ENCODE measurements at places on chromosomes 4 and X.

GRCh38 chr4:175954685-175955084, 111.0 kb upstream of the WDR17 start:
- no peak for DNase-seq

DNA sequence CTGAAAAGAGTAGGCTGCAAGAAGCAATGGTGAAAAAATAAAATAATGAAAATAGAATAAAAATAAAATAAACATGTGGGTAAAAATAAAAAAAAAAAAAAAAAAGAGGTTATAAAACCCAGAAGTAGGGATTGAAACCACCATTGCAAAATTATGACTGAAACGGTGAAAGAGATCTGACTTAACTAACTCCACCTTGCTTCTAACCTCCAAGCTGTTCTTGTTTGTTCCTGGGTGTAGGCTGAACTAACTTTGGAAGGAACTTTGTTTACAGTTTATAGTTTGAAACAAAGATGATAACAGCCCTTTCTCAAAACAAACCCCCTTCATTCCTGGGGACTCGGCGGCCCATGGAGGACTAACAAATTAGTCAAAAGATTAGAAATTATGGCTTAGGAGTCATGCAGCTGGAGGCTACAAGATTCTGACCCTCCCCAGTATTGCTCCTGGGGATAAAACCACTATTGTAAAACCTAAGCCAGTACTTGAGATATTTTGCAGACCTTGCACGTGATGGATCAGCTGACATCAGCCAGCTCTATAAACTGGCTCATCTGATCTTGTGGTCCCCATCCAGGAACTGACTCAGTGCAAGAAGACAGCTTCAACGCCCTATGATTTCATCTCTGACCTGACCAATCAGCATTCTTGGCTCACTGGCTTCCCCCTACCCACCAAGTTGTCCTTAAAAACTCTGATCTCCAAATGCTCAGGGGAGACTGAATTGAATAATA, 30.4 kb downstream of the DDX60L start:
- DNase-seq: no peak

- DNase-seq: no peak
Observed at GRCh38 chrX:2360731-2361130, 140.0 kb downstream of the DHRSX start.

DNA sequence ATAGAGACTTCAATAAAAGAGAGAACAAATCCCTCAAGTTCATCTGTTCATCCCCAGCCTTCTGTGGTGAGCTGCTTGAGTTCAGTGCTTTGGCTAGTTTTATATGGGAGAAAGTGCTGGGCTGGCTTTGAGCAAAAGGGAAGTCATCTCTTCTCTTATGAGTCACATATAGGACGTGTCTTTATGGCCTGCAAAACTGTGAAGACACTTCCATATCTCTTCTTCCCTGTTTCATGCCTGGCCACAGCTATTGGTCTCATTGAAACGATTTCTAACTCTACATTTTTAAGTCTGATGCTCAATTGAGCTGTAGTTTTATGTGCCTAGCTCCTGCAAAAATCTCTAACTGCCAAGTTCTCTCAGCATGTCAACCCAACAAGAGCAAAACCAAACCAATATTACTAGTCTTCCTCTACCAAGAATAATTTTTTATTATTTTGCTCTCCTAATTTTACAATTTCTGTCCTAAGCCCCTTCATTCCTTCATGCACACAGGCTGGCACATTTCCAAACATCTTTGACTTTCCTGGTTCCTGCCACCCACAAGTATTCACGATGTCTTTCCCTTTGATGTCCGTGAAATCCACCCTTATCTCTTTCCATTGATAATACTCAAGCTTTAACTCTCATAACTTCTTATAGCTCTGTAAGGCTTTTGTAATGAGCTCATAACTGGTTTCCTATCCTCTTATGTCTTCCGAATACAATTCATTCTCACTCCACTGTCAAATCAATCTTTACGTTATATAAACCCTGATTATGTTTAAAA, 165.3 kb downstream of the BTC start:
- no peak for DNase-seq

GRCh38 chr4:145934434-145935047, 4.1 kb downstream of the ZNF827 start:
- DNase-seq: no peak

DNA sequence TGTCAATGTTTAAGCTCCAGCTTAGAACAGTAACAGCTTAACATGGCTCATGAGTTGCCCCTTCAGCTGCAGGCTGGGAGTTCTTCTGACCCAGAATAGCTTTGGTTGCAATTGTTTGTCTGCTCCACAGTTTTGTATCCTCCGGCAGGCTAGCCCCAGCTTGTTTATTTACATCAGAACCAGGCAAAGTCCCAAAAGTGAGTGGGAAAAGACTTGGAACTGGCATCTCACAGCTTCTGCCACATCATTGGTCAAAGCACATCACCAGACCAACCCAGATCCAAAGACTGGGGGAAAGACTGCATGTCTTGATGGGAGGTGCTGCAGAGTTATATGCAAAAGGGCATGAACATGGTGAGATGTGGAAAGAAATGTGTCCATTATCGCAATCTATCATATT, 231.2 kb upstream of the CPEB2 start:
- no peak for DNase-seq

- DNase-seq: no peak
Observed at GRCh38 chrX:150844016-150844415, 54.5 kb downstream of the CD99L2 start.

DNA sequence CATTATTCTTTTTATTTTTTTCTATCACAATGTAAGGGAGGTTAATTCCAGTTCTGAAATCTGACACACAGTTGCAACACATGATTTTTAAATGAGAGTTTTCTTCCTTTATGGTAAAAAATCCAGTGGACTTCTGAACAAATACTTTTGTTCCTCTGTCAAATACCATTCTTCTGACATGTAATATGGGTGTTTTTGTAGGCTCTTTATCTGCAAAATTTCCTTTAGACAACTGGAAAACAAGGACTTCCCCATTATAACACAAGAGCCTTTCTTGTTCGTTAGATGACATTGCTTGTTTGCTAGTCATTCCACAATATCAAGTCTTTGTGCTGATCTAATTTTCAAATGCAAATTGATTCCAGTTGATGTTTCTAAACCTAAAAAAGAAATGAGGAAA, 7.7 kb downstream of the FANCB start:
- DNase-seq: no peak

GRCh38 chr4:85243857-85244256, 231.1 kb upstream of the ARHGAP24 start:
- no peak for DNase-seq

DNA sequence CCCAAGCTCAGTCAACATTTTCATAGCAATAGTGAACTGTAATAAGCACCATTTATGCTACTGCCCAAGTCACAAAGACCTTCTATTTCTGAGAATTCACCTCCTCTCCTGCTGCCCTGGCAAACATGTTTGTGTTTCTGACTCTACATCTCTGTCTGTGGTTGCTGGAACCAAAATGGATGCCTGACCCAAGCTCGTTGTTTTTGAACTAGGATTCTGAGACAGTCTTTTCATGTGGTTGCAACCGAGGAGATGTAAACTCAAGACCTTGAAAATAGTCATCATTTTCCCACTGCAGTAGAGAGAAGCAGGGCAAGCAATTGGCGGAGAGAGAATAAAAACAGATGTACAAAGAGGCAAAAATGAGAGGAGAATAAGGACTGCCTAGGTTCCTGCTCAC, 160.2 kb downstream of the RAB28 start:
- no peak for DNase-seq

DNA sequence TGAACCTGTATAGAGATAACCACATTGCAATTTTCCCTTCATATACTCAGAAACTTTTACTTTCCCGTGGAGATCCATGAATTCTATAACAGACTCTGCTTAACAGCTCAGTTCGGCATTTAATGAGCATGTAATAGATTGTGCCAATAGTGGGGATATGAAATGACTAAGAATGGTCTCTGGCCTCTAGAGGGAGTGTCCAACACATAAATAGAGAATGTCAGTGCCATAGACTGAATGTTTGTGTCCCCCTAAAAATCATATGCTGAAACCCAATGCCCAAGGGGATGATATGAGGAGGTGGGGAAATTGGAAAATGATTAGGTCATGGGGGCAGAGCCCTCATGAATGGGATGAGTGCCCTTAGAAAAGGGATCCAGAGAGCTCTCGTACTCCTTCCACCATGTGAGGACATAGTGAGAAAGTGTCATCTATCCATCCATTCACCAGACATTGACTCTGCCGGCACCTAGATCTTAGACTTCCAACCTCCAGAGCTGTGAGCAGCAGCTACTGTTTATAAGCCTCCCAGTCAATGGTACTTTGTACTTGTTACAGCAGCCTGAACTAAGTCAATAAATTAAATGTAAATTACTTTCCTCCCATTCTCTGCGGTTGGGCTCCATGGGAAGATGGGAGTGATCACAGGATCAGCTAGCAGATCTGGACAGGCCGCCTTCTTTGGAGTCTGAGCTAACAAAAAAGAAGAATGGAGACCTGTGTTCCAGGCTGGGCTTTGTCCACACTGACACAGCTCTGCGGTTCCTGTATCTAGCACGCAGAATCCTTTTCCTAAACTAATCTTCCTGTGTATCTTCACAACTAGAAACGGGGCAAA, 28.1 kb upstream of the HPSE start:
- peak; percentile 34 for DNase-seq

DNA sequence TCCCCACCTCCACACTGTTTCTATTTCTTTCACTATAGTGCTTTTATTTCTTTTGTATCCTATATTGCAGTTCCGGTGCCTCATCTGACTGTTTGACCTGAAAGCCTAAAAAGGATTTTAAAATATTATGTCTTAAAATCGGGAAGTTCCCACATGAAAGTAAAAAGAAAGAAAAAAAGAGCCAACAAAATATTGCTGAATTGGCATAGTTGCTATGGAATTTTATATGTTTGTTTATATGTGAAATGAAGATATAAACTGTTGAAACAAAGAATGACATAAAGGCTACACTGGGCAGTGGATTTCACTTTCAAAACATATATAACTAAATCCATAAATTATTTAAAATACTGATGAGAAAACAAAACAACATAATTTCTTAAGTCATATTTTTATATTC, 1383.7 kb downstream of the C4orf33 start:
- no peak for DNase-seq

- no peak for DNase-seq
Observed at GRCh38 chrX:123906557-123907316, 46.9 kb downstream of the XIAP start.

- DNase-seq: no peak
Observed at GRCh38 chr4:2534904-2535375, 1.5 kb upstream of the FAM193A start.

- DNase-seq: no peak
Observed at GRCh38 chrX:108163333-108164082, 71.9 kb downstream of the ATG4A start.

DNA sequence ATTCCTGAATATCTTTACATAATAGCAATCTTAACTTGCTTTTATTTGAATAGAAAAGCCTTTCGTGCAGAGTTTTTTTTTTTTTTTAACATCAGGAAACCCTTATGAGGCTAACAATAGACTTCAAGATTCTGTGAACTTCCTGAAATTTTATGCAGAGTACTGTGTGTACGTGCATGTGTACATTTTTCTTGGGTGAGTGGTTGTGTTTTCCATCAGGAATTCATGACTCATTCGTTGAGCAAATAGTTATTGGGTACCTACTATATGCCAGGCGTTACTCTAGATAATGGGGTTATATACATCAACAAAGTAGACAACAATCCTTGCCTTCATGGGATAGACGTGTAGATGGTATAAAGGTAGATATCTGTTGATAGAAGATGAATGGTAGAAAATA, 59.1 kb downstream of the MRPL1 start:
- no peak for DNase-seq

DNA sequence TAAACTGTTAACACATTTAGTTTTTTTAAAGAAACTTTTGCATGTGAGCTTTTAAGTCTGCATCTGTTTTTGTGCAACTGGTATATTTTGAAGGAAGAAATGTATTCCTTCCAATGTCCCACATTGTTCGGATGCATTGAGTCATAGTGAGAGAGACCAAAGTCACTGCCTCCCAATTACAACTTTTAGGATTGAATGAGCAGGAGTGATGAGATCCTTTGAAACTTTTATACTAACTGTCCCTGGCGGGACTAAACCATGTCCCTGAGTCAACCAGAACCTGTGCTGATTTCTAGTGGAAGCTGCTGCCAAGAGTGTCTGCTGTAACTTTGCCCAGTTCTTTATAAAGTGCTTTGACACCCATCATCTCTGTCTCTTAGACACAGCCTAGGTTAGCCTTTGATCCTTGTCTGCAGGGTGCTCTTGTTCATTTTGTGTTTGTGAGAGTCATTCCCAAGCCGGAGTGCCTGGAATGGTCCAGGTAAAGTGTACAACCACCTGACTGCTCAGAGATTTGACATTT, 122.7 kb downstream of the ZNF518B start:
- DNase-seq: no peak

GRCh38 chr4:98560321-98560720, 98.1 kb downstream of the TSPAN5 start:
- no peak for DNase-seq

DNA sequence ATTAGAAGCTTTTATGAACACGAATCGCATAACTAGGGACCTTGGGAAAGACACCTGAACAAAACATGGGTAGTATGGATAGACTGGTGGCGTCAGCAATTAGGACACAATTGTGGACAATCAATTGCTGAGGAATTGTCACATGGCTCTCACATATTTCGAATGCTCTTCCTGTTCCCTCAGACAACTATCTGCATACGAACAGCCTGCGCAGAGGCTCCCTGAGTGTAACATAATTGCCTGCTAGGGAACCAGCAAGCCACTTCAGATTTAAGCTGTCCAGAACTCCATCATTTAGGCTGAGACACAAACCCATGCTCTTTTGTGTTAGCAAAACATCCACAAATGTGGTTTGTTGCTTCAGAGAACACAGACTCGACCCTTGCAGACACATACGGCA, 160.8 kb downstream of the MGST2 start:
- no peak for DNase-seq

DNA sequence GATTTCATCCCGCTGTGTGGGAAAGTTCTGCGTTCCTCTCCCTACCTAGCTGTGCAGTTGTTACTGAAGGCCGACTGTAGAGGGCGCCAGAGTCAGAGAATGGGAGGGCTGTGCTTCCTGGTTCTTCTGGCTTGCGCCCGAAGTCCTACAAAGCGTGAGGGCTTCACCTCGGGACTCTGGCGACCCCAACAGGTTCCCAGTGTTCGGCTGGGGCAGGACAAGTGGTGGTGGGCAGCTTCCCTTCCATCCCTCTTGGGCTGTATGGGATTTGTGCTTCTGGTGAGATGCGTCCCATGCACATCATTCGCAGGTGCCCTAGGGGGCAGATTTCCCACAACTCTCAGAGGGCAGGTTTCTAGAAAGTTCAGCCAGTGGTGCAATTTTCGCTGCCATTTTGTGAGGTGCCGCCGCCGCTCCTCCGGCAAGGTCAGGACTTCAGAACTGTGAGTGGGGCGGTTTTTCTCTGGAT, 27.3 kb downstream of the CT45A1 start:
- DNase-seq: peak; percentile 61

- no peak for DNase-seq
Observed at GRCh38 chr4:130563185-130563888, 1467.4 kb downstream of the C4orf33 start.

- no peak for DNase-seq
Observed at GRCh38 chr4:88618782-88619485, 26.7 kb downstream of the HERC3 start.

GRCh38 chr4:55615008-55615407, 21.1 kb downstream of the NMU start:
- DNase-seq: no peak

All from GM13976 (cell line).